ENCODE measurements at places on chromosomes 2 and 18.

DNA sequence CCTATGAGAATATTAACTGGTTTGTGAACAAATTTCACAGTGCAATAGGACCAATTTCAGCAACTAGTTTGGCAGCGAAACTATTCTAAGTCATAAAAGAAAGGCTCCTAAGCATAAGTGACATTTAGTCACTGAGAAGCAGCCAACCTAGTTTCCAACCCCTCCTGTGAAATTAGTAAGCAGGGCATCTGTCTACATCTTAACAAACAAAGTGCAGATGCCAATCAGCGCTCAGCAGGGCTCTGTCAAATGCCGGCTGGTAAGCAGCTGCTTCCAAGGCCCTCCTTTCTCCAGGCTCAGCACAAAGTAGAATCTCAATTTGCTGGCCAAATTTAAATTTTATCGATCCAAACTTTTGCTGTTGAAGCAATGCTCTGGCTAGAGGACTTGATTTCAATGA is 124.7 kb downstream of the ICOS start:
- no peak for DNase-seq

- no peak for DNase-seq
These were observed 2.8 kb downstream of the ASB18 start for GRCh38 chr2:236261452-236261851.

GRCh38 chr2:47686018-47686417 is 96.9 kb upstream of the MSH6 start:
- DNase-seq = no peak

DNA sequence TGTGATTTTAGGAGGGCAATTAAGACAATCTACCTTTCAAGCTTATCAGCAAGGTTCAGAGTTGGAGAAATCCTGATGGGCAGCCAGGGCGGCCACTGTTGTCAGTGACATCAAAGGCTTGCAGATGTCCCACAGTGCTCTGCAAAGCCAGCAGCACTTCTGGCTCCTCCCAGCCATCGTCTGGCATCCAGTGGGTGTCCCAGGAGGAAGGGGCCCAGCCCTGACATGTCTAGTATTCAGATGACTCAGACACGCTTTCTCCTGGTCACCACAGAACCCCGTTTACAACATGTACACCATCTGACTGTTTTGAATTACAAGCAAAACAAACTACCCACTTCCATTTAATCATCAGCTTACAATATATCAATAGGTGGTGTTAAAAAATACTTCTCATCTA is 61.4 kb downstream of the CYRIA start:
- no peak for DNase-seq

DNA sequence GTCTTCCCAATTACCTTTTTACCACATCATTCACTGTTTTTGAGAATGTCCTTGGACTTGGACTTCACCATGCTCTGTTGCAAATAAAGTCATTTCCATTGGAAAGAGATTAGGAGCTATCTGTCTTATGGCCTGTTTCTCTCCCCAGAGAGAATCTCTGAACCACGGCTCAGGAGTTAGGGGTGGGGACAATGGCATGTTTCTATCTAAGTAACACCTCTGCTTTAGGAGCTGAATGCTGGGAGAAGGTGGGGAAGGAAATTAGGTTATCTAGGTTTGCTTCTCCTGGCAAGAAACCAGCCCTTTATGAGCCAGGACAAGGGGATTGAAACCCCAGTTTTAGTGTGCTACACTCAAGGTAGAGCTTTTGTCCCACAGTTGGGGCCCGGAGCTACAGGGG is 86.3 kb downstream of the AGPS start:
- DNase-seq = no peak

DNA sequence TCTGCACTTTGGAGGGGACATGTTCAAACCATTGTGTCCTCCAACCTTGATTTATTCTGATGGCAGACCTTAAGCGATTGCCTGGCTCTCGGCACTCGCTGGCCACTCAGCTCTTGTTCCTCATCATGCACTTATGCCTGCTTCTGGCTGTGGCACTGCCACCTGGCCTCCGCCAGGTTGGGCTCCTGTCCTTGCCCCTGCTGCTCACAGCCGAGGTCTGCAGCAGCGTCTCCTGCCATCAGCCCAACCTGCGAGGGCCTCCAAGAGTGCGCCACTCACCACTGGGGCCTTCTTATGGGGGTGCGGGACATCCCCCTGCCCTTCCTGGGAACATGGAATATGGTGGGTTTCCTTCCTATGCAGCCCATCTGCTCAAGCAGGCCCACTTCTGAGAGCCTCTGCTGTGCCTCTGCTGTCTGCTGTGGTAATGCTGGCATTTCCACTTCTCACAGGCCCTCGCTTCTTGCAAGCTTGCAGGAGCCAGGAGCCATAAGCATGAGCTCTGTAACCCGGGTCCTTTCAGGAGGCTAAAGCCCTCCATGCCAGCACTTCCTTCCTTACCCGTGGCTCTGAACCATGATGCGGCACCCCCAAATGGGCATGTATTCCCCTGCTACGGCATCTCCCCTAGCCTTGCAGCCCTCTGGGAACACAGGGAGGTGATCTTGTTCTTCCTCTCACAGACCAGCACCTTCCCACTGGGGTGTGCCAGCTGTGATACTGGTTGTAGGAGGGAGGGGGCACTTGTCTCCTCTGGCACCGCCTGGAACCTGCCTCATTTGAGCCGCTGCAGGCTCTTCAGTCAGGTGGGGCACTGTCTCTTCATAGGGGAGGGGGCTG is 58.6 kb upstream of the HS6ST1 start:
- no peak for DNase-seq

GRCh38 chr2:24432735-24433134 is 58.3 kb upstream of the NCOA1 start:
- DNase-seq = no peak

DNA sequence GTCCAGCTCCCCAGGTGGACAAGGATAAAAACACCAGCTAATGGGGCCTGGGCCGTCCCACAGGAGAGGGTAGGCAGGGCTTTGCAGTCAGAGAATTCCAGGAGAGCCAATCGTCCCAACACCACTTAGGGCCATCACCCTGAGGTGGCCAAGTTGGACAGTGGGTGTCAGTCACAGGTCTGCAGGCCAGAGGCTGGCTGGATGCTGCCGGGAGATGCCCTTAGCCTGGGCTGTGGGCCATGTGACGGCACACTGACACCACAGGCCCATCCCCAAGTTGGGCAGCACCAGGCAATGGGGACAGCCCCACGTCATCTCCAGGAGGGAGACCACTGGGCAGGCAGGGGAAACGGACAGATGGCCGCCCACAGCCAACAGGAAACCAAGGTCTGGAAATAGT is 53.9 kb downstream of the KIF1A start:
- no peak for DNase-seq
